ENCODE measurements at places on chromosomes 2 and 18. TPM values are rescaled to one million over a fixed set of nuclear protein-coding genes. Genes with fewer than 3 reads are reported as not detected.

The SLC39A10 gene
- 104 TPM for total RNA-seq

DNA sequence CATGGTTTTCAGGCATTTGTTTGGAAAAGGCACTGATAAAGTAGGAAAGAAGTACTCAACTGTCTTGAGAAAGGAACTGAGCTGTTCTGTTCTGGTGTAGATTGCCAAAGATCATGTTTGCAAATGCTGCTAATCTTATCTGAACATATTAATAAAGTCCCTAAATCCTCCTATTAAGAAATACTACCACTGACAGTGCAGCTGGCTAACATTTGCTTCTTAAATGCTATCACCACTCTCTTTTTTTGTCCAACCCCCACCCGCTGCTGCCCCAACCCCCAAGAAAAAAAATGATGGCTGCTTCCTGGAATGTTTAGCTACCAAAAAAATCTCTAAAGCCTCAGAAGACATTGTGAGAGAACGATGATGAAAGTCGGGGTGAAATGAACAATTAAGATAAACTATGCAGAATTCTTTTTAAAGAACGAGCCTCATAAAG lies 130.7 kb downstream of the CCBE1 start:
- no peak for DNase-seq

GRCh38 chr2:217856871-217857270 lies 145.9 kb downstream of the TNS1 start:
- DNase-seq: no peak

The LAMA1 gene
- total RNA-seq: 4.3 TPM

The FBXO15 gene
- 1.7 TPM for total RNA-seq

GRCh38 chr18:40016405-40016804 lies 1938.6 kb upstream of the PIK3C3 start:
- no peak for DNase-seq

GRCh38 chr2:153963256-153963655 lies 91.5 kb downstream of the GALNT13 start:
- peak; percentile 1 for DNase-seq

The SLC4A1AP gene
- total RNA-seq: 39.1 TPM

- DNase-seq: peak; percentile 12
These were observed 79.5 kb upstream of the YWHAQ start for GRCh38 chr2:9710311-9710710.

GRCh38 chr18:12092398-12093229 lies 1.0 kb upstream of the ANKRD62 start:
- DNase-seq: no peak

The RTP5 gene
- not detected for total RNA-seq

The ASAP2 gene
- total RNA-seq: 59.4 TPM

The UPP2 gene
- not detected for total RNA-seq

The ABCG8 gene
- not detected for total RNA-seq

- DNase-seq: no peak
These were observed 35.9 kb downstream of the SMC6 start for GRCh38 chr2:17717666-17718065.

The ZNF142 gene
- total RNA-seq: 3.5 TPM

The C2orf72 gene
- total RNA-seq: 0.50 TPM

DNA sequence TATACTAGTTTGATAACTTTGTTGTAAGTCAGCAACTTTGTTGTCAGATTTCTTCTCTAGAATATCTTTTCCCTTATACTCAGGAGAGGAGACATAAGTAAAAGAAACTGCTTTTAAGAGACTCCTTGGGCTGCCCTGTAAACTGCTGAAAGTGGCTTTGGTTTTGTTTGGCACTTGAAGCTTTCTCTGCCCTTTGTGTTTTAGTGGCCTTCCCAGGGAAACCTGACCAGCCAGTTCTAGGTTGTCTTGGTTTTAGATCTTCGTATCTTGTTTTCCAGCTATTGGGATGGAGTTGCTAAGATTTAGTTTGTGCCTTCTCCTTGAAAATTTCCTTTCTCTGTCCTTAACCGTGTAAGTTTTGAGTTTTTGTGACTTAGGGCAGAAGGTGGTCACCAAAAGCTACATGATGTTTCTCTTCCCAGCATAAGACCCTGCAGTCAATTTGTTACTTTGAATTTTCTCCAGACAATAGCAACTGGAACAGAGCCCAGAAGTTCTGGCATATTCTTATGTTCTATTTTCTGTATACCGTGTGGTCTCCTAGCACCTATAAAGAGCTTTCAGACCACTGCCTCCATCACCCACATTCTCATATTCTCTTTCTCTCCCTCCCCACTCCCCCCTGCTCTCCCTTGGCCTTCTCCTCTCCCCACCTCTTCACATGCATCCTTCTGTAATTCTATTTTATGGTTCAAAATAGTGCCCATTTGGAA lies 81.1 kb downstream of the BOLA3 start:
- no peak for DNase-seq

The ARMC9 gene
- total RNA-seq: 27.1 TPM

DNA sequence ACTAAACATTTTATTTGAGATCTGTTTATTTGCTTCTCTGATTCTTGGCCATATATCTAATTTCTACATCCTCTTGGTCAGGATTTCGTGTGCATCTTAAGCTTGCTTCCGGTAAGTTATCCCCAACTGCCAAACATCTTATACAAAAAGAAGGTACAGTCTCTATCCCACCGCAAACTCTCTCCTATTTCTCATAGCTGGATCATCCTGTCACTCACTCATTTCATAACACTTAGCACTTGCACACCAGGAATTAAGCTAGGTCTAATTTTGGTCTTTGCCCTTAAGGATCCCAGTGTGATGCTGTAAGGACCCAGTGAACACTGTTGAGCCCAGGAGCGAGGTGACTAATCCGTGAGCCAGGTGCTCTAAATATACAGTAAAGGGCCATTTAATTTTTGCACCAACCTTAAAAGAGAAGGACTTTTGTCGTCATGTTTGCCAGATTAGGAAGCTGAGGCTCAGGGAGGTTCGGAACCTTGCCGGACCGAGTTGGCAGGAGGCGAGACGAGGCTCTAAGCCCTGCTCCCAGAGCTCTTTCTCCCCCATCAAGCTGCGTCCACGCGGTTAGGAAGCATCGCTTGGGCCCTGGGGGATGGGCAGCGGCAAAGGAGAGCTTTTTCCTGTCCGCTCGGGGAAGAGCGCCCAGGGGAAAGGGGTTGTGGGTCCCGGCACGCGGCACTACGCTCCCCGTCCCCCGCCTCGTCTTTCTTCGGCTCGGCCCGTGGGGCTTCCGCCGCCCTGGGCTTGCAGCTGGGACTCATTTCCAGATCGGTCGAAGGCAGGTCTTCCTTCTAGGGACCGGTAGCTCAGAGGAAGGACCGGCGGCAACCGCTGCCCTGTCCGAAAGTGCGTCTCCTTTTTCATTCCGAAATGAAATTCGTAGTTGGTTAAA lies 4.1 kb upstream of the ITPRIPL1 start:
- no peak for DNase-seq

DNA sequence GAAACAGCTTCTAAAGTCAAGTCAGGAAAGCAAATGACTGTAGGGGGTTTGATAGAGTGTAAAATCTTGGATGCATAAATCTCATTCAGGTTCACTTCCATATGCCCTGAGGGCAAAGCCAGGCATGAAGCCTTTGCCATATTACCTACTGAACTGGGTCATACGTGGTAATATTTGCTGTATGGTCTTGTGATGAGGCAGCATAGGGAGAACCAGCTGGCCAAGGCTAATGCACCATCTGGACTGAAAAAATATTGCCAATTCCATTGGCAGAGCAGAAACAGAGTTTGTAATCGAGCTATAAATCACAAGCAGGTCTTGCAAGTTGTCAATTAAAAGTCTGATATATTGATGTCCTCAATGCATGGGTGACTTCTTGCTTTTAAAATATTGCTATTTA lies 243.8 kb downstream of the ERBB4 start:
- no peak for DNase-seq

GRCh38 chr2:9099341-9099751 lies 95.9 kb upstream of the MBOAT2 start:
- peak; percentile 94 for DNase-seq

DNA sequence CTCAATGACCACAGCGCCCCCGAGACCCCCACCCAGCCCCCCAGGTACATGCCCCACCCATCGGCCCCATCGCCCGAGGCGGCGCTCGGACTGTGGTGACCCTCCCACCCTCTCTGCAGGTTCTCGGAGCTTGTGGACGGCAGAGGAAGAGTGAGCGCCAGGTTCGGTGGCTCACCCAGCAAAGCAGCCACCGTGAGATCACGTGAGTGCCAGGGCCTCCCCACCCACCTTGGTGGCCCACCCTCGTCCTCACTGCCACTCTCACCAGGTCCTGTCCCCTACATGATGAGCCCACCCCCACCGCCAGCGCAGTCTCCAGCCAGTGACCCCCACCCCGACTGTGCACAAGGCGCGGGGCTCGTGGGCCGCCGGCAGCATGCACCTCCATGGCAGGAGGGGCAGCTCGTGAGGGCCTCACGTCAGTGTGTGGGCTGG lies 30.4 kb downstream of the MTERF4 start:
- no peak for DNase-seq

The HOXD4 gene
- 6.6 TPM for total RNA-seq

DNA sequence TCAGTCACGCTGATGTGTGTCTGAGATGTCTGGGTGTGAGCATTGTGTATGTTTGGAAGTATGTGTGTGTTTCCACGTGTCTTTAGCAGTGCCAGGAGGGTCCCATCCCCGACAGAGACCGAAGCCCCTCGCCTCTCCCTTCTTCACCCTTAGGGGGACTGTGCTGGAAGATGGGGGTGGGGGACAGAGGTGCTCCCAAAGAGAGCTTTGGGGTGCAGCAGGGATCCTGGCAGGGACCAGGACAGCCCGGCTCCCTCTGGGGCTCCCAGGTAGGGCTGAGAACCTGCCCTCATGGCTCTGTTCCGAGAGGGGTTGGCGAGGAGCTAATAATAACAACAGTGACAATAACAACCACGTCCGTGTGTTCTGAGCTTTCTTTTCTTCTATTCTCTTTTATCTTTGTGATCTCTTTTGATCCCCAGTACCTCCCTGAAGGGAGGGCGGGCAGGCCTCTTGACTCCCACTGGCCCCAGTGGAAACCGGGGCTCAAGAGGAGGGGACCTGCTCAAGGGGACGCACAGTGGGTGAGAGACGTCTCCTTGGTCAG lies 57.6 kb downstream of the SMAD7 start:
- DNase-seq: no peak

The GLB1L gene
- 12.9 TPM for total RNA-seq

DNA sequence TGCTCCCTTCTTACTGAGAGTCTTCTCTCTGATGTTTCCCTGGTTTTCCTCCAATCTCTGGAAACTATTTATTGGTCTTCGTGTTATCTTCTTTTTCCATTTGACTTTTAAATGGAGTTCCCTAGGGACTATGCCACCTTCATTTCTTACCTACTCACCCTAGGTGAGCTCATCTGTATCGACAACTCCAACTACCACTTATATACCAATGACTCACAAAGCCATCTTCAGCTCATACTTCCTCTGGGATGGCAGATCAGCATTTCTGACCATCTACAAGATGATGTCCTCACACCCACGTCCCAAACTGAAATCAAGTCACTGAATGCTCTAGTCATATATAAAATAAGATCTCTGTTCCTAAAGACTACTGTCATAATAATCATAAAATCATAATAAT lies 40.6 kb downstream of the CFAP210 start:
- no peak for DNase-seq

DNA sequence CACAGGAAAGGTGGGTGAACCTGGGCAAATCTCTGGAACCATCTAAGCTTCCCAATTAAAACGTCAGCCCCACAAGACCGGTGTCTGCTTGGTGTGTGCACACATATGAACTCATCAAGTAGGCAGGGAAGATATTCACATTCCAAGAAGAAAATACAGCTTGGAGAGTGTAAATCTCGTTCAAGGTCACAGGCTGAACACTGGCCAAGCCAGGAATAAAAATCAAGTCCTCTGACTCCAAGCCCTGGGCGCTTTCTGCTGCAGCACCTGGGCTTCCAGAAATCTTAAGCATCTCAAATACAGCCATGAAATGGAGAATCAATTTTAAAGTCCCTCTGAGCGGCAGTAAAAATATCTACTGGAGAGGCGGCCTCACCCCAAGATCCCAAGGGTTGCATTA lies 150.9 kb downstream of the TWIST2 start:
- DNase-seq: no peak

The QPCT gene
- 83.0 TPM for total RNA-seq

The AKAIN1 gene
- total RNA-seq: not detected

The PXDN gene
- total RNA-seq: 243 TPM

- DNase-seq: no peak
These were observed 294.3 kb upstream of the ZNF804A start for GRCh38 chr2:184304006-184304405.

DNA sequence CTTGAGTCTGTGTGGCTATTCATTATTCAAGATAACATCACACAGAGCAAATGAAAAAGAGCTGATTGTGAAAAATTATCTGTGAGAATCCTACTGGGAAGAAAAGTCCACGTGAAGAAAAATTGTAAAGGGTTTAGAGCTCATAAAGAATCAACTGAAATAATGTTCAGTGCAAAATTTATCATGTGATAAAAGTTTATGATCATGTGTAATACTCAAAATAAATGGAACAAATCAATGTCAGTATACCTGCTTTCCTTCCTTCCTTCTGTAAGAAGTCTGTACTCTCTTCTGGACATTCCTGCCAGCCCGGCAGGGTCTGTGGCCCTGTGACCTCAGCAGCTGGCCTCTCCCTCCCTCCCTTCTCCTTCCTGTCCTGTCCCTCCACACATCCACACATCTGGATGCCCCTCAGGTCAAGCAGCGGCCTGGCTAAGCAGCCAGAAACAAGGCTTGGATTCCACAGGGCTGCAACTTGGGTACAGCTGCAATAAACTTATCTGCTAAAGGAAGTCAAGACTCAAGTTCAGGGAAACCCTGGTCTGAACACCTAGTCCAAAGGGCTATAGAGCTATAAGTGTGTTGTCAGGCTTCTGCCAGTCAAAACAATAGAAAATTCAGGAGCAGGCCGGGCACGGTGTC lies 172.1 kb downstream of the MREG start:
- DNase-seq: no peak

GRCh38 chr18:55435592-55435991 lies 152.4 kb downstream of the TCF4 start:
- no peak for DNase-seq

DNA sequence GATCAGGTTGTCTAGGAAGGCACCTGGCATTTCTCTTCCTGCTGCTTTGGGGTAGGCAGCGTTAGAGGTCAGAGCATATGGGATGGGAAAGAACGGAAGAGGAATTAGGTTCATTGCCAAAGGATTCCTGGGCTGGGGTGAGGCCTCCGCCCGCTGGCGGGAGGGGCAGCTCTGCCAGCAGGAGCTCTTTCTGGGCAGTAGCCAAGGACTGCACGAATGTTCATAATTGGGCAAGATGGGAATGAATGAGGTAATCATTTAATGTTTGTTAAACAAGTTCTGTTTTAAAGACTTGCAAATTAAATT lies 253.9 kb downstream of the AGAP1 start:
- no peak for DNase-seq

GRCh38 chr2:167758292-167758691 lies 489.1 kb downstream of the STK39 start:
- no peak for DNase-seq

The FBXO36 gene
- total RNA-seq: 4.2 TPM
